NCI-H2081 treated with DMSO at 0.1 percent for 48 hours (cell line): ENCODE measurements at places on chromosomes 2 and 18.

GRCh38 chr2:197700960-197701359 is 4.2 kb upstream of the MARS2 start:
- DNase-seq, result no peak

- DNase-seq, result no peak
These were observed 883.0 kb downstream of the LRRTM4 start for GRCh38 chr2:76639171-76639680.

- DNase-seq, result no peak
These were observed 60.5 kb downstream of the KLHL29 start for GRCh38 chr2:23445450-23445868.

DNA sequence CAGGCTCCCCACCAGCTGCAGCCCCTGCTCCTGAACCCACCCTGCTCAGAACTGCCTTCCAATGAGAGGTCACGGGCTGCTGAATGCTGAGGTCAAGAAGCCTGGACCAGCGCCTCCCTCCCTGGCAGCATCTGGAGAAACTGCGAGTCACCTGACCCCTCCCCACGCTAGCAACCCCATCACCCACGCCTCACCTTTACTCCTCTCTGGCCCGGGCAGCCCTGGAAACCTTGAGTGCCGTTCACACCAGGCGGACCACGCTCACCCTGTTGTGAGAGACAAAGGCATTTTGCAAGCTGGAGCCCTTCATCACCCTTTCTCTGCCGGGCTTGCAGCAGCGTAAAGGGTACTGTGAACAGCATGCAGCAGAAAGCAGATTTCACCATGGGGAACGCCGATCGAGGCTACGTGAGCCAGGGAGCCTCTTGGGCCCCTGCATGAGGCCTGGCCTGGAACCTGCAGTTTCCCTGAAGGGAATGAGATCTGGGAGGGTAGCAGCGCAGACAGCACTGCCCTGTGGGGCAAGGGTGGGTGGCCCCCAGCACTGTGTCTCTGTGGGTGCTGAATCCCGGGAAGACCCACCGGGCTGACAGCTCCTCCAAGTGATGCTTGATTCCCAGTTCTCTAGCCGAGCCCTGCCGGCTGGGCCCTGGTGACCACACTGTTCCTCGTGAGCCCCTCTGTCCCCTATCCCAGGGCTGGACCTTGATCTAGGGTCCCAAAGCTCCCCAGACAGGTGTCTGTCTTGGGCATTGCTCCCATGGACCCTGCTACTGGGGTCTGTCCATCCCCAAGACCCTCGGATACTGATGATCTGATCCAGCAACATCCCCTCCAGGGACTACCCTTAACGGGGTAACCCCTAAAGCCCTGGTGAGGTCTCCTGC is 53.8 kb downstream of the COL6A3 start:
- no peak for DNase-seq

GRCh38 chr18:10322004-10322403 is 132.4 kb upstream of the APCDD1 start:
- DNase-seq, result no peak

DNA sequence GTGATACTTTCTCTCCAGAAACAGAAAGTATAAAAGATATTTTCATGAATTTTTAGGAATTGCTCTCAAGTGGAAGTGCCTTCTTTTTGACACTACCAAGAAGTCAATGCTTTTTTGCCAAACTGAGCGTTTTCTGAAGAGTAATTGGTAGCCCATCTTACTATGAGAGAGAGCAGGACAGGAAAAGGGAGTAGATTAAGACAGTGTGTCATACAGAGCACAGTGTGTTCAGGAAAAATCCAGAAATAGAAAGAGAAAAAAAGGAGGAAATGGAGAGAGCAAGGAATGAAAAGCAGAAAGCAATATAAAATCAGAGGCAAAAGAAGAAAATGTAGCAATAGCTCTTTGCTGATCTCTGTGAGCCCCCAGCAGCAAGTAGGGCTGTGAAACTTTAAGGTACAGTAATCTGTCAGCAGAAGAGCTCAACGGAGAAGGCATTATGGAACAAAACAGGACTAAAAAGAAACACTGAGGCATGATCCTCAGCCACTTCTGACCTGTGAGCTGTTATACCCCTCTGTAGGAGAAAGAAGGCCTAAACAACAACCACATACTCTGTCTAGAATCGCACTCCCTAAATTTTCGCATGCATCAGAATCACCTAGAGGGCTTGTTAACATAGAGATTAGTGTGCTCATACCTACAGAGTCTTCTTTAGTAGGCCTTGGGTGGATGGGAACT is 15.0 kb upstream of the PGAP1 start:
- no peak for DNase-seq

DNA sequence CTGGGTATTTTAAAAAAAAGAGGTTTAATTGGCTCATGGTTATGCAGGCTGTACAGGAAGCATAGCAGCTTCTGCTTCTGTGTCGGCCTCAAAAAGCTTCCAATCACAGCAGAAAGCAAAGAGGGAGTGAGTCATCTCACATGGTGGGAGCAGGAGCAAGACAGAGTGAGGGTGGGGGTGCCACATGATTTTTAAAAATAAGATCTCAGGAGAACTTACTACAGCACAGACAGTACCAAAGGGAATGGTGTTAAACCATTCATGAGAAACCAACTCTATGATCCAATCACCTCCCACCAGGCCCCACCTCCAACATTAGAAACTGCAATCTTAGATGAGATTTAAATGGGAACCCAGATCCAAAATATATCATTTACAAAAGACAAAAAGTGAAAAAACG is 14.6 kb downstream of the ZNF519 start:
- DNase-seq, result no peak

GRCh38 chr2:203376173-203376572 is 48.0 kb downstream of the ABI2 start:
- no peak for DNase-seq

DNA sequence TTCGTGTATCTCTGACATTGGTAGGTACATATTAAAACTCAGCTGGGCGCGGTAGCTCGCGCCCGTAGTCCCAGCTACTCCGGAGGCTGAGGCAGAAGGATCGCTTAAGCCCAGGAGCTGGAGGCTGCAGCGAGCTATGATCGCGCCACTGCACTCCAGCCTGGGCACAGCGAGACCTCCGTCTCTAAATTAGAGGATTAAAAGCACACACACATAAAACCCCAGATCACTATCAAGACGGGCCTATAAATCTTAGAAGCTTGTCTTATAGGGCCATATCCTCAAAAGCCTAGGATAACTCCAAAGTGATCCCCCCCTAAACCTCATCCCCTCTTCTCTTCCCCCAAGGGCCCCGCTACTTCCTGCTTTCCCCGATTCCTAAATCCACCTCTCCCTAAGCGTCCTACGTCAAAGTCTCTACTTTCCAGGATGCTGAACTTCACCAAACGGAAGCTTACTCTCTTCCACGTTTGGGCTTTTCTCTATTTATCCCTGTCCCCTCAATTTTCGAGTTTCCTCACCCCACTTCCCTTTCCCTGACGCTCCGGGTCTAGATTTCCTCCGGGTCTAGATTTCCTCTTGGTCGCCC is 707 bp downstream of the KRCC1 start:
- DNase-seq, result no peak

DNA sequence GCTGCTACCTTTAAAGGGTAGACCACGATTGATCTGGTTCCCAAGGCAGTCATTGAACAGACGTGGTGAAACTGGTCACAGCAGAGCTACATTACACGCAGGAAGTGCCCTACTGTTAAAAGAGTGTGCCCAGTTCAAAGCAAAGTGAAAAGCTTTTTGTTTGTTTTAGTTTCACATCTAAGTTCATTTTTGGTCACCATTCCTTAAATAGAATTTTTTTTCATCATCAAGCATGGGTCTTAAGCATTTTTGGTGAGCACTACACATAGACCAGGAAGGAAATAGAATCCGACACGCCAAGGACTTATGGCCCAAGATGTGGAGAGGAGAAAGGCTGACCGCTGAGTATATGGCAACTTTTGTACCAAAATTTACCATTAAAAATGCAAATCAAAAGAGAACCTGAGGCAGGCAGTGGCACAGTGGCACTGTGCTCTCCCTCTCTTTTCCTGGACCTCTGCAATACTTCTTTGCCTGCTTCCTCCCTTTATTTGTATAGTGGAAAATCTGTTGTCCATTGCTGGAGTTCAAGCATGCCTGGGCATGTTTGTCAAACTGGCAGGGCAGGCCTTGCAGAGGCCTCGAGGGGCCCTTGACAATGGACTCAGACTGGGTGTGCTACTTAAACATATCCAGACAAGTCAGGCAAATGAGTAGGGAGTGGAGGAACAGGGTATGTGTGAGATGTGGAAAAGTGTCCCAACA is 42.6 kb upstream of the HNRNPA3 start:
- no peak for DNase-seq

GRCh38 chr2:11822746-11823451 is 76.5 kb downstream of the LPIN1 start:
- DNase-seq, result no peak

DNA sequence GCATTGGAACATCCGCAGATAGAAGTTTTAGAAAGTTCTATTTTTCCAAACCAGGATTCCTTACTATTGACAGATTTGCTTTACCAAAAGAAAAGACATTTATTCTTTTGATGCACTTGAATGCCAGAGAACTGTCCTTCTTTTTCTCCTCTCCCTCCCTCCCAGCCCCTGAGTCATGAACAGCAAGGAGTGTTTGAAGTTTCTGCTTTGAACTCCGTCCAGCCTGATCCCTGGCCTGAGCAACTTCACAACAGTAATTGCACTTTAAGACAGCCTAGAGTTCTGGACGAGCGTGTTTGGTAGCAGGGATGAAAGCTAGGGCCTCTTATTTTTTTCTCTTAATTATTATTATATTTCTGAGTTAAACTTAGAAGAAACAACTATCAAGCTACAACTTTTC is 33.6 kb downstream of the APCDD1 start:
- DNase-seq, result no peak

GRCh38 chr18:25066516-25066915 is 285.4 kb downstream of the ZNF521 start:
- no peak for DNase-seq

DNA sequence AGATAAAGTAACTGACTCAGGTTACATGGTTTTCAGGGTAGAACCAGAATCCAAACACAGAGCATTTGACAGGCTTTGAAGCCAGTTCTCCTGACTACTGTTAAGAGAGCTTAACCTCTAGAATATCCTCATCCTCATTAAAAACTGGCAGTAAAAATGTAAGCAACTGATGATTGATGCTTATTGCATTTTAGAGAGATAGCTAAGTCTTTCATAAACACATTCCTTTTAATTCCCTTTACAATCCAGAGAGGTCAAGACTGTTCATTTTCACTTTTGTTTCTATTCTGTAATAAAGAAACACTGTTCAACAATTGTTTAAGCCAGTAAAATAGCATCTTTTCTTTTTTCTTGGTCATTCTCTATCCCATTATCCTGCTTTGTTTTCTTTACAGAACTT is 53.9 kb upstream of the RAB27B start:
- no peak for DNase-seq

- DNase-seq, result no peak
These were observed 36.5 kb downstream of the PRKCE start for GRCh38 chr2:45687964-45688363.

DNA sequence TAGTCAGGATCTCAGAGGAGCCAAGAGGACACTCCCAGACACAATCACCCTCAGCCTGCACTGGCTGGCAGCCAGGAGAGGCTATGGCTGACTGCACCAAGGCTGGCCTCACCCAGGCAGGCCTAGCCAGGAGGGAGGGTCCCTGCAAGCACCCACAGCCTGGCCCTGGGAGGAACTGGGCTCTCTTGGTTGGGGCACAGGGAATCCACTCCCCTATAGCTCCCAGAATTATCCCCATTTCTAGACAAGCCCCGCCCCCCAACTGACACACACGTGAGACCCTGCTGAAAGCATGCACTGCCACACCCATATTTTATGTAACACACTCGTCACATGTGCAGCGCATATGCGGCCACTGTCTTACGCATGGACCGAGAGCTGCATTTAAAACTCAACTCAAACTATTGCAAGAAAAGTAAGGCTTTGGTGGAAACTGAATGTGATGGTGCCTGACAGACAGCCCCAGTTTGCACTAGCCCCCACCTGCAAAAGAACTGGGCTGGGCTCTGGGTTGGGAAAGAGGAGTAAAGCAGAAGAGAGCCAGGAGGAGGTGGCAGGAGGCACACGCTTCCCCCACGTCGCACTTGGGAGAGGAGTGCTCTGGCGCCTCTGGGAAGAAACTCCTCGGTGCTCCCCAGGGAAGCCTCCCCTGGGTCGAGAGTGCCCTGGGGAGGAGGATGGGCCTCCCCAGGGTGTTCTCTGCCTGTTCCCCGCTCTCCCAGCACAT is 28.9 kb upstream of the ARHGEF4 start:
- no peak for DNase-seq

DNA sequence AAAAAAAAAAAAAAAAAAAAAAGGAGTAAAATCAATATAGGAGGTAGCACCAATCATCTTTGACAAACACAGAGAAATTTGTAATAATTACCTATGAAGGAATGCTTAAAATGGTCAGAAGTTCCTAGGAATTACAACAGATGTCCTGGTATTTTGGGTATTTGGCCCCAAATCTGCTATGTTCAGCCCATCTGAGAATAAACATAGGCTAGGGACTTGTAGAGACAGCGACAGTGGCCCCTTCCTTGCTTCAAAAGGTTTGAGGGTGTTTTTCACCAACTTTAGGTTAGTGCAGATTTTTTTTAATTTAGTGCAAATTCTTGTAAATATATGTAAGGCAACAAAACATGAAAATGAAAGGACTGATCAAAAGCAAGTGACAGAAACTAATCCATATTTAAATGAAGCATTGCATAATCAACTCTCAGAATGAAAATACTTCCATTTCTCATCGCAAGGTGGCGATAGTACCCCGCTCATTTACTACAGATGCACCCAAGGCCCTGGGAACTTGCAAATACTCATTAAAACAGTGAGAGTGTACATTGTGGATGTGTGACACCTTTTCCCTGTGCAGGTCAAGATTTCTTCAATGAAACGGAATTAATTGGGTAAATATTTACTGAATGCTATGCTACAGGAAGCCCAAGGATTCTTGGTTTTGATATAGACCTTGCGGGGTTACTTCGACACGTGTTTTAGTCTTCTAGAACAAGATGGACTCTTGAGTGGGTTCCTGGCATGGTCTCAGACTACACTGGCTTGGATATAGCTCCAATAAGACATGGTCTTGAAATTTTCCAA is 44.6 kb downstream of the FAM124B start:
- no peak for DNase-seq

GRCh38 chr2:30034052-30034775 is 112.6 kb upstream of the YPEL5 start:
- DNase-seq, result no peak

- no peak for DNase-seq
These were observed 189.9 kb upstream of the SH3BP4 start for GRCh38 chr2:234761910-234762309.

DNA sequence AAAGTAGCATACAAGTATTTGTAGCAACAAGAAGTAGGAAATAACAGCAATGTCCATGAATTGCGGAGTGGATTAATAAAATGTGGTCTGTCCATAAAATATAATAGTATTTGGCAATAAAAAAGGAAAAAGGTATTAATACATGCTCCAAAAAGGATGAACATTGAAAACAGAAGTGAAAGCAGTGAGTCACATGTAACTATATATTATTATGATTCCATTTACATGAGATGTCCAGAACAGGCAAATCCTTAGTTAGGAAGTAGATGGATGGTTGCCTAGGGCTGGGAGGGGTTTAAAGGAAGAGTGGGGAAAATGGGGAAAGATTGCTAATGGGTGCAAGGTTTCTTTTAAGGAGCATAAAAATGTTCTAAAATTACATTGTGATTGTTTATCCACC is 44.5 kb downstream of the CCDC74A start:
- DNase-seq, result no peak
